ENCODE measurements at places on chromosomes 2 and 18. TPM values are rescaled to one million over a fixed set of nuclear protein-coding genes. Genes with fewer than 3 reads are reported as not detected.

GRCh38 chr2:229591611-229592010 lies 122.7 kb downstream of the DNER start:
- no peak for DNase-seq

DNA sequence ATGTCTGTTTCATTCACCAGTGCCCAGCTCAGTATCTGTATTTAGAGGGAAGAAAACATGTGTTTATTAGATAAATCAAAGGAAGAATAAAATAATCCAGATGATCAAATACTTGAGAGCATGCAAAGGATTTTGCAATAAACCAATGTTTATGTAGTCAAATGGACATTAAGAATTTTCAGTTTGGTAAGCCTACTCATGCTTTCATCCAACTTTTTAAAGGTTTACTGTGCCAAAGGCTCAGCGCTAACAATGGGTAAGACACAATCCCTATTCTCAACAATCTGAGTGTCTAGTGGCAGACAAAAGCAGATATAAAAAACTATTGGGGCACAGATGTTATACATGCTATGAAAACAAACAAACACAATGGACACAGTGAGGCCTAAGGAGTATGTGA lies 26.3 kb downstream of the GRB14 start:
- DNase-seq = no peak

- no peak for DNase-seq
These were observed 244.3 kb upstream of the PXDN start for GRCh38 chr2:1988594-1988993.

GRCh38 chr2:111697560-111697959 lies 186.4 kb downstream of the ANAPC1 start:
- DNase-seq = no peak

DNA sequence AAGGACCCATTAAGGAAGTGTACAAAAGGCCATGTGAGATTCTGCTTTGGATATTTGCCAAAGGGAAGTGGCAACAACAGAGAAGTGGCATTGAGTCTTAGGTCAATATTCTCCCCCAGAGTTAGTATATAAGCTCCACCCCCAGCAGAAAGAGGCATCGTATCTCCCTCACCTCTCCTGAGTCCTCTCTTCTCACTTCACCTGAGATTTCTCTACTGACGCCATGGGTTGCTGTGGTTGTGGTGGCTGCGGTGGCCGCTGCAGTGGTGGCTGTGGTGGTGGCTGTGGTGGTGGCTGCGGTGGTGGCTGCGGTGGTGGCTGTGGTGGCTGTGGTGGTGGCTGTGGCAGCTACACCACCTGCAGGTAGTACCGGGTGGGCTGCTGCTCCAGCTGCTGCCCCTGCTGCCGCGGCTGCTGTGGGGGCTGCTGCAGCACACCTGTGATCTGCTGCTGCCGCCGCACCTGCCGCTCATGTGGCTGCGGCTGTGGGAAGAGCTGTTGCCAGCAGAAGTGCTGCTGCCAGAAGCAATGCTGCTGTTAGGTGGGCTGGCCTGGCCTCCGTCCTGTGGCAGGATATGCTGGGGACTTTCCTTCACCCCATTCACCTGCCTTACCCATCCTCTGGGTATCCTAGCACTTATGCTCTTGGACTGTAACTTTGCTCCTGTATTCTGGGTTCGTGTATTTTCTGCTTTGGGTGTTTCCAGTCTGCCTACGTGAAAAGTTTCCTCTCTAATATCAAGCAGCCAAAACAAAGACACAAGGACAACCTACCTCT lies 5.9 kb downstream of the SCYGR3 start:
- no peak for DNase-seq

- no peak for DNase-seq
These were observed 724 bp downstream of the NMS start for GRCh38 chr2:100470898-100471514.

DNA sequence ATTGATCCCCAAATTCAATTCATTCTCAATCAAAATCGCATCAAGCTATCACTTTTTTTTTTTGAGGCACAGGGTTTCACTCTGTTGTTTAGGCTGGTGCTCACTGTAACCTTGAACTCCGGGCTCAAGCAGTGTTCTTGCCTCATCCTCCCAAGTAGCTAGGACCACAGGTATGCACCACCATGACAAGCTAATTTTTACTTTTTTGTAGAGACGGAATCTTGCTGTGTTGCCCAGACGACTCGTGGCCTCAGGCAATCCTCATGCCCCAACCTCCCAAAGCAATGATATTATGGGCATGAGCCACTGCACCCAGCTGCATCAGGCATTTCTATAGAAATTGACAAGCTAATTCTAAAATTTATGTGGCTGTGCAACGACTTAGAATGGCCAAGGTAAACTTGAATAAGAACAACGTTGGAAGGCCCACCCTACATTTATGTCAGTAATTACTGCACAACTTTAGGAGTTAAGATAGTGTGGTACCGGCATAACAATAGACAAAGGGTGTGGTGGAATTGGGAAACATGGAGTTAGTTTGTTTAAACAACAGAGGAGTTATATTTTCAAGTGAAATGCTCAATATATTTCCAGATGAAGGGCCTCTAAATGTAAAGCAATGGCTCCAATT lies 78.2 kb downstream of the NPAS2 start:
- no peak for DNase-seq

GRCh38 chr2:157789933-157790511 lies 86.1 kb downstream of the ACVR1 start:
- DNase-seq = no peak

DNA sequence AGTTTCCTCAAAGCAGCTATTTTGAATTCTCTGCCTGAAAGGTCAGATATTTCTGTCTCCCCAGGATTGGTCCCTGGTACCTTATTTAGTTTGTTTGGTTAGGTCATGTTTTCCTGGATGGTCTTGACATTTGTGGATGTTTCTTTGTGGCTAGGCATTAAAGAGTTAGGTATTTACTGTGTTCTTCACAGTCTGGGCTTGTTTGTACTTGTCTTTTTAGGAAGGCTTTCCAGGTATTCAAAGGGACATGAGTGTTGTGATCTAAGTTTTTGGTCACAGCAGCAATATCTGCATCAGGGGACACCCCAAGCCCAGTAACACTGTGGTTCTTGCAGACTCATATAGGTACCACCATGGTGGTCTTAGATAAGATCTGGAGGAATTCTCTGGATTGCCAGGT lies 11.8 kb downstream of the MYO3B start:
- DNase-seq = no peak

DNA sequence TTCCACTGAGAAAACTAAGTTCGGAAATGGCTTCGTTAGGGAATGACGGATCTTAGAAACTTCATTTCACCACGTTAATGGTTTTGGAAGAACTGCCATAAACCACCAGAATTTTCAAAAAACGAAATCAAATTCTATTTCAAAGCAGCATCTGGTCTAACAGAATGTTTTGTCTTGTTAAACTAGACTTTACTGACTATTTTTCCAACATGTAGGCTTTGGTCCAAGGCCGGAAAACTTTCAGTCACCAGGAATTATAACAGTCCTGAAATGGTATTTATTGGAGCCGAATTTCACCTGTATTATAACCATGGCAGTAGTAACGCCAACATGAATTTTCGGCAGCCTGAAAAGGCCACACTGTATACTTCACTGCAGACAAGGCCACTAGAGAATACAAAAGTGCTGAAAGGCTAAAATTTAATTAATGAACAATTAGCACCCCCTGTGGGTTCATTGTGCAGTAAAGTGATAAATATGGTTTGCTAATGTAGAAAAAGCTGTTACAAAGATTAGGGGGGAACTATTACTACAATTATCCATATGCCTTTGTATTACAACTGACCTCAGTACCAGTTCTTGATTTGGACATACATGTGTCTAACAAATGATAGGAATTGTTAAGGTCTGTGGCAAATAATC lies 116.4 kb downstream of the ZNF521 start:
- no peak for DNase-seq

DNA sequence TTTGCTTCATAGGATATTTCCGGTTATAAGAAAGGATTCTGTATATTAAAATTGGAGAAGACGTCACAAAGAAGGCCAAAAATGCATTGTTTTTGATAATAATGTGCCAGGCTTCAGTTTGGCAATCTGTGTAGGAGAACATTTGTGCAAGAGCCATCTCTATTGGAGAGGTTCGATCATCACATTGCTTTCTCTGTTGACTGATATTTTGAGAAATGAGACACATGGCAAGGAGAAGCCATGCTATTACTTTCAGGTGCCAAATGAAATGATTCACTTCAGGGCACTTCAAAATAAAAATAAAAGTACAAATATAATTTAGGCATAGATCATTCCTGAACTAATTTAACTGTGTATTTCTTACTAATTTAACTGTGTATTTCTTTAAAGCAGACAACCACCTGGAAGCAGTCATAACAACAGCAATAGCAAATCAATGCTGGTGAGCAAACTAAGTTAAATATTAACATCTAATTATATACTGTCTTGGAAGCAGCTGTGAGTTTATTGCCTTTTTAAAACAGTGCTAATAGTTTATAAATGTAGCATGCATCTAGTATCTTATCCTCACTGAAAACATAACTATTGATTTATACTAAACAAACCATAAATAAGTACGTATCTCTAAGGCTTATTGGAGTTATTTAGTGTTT lies 50.2 kb upstream of the CHST9 start:
- DNase-seq = no peak

DNA sequence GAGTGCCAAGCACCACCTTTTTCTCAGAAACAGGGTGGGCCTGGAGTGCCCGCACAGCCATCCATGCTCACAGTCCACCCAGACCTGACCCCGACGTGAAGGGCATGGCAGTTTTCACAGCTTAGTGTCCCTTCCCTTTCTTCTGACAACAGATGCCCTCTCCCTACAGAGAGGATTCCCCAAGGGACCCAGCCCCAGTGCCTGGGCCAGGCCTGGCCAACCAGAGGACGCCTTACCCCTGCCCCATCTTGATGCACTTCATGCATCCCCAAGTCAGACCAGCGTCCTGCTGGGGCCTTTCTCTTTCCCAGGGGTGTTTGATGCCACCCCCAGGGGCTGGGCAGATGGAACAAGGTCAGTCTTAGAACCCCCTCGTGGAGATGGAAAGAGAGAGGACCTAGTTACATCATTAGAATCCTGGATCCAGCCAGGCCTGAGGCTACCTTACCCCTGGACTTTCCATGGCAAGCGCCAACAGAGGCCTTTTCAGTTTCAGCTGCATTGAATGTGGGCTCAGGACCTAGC lies 3.8 kb downstream of the ANKMY1 start:
- DNase-seq = no peak

GRCh38 chr18:79374408-79375171 lies 21.1 kb upstream of the NFATC1 start:
- no peak for DNase-seq

- no peak for DNase-seq
These were observed 179.7 kb downstream of the ST6GAL2 start for GRCh38 chr2:106706283-106706682.

DNA sequence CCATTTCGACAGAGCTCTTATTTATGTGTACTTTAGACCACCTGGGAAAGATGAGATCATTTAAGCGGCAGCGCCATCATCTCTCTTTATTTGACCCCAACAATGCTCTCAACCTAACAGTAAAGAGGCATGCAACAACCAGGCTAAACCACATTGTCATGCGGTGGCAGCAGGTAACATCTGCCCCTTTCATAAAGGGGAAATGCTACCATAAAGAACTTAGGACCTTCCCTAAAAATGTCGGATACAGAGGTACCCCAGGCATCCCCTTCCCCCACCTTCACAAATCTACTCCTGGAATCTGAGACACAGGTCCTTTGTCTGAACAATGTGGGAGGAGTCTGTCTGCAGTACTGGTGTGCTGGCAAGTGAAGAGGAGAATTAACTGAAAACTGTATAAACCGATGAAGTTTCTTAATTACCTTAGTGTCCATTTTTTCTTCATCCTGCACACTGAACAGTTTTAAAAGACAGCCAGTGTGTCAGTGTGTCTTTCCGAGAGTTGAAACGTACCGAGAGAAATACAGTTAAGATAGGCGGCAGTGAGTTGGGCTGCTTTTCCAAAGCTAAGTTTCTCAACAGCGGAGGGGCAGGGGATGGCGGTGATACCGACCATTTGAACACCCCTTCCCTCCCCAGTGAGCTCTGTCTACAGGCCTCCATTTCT lies 1.9 kb downstream of the MEX3C start:
- peak; percentile 54 for DNase-seq

DNA sequence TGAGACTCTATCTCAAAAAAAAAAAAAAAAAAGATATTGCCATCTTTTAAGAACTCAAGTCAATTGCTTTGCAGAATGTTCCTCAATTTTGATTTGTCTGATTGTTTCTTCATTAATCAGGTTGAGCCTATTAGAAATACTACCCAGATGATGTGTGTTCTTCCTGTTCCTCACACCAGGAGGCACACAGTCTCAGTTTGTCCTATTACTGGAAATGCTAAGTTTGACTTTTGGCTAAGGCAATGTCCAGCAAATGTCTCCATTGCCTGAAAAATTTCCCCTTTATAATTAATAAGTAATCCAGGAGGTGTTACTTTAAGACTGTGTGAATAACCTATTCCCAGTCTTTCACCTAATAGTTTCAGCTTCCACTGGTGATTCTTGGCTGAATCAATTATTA lies 28.4 kb downstream of the BOLA3 start:
- no peak for DNase-seq

DNA sequence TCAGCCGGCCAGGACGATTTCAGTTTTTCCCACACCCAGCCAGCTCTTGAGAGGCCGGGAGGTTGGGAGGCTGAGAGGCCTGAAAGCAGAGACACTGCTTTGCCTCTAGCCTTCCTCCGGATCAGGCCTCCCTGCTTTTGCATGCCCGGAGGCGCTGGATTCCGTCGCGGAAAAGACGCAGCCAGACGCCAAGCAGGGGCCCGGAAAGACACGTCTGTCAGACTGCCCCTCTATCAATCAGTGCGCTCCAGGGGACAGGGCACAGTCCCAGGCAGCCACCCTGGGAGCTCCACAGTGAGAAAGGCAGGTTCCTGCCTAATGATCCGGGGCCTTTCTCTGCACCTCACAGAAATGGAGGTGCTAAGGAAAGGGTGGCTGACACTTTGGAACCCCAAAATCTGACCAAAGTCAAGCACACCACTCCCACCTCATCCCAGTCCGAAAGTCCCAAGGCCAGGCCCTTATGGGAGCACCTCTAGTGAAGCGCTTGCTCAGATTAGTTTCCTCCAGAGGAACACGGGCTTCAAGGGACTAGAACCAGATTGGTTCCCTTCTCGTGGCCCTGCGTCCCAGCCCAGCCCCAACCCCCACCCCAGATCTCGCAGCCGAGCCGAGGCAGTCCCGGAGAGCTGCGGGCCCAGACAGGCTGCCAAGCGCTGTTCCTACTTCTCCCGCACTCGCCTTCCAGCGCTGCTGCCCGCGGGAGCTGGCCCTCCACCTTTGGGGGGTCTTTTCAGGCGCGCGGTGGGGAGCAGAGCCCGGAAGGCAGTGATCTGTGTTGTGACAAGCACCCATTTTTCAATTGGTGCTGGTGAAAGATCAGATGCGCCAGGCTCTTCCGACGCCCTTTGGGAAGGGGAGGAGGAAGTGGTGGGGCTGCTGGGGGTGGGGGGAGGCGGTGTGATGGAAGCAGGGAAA lies 5.0 kb downstream of the DLX1 start:
- DNase-seq = no peak

CBLN2 gene
- total RNA-seq = not detected

C2orf78 gene
- not detected for total RNA-seq

MC4R gene
- not detected for total RNA-seq

C1GALT1C1L gene
- total RNA-seq = 1.2 TPM

NEUROD1 gene
- total RNA-seq = not detected

ACMSD gene
- total RNA-seq = not detected

IL1F10 gene
- total RNA-seq = not detected
